ENCODE measurements at places on chromosomes 5 and 9.

DNA sequence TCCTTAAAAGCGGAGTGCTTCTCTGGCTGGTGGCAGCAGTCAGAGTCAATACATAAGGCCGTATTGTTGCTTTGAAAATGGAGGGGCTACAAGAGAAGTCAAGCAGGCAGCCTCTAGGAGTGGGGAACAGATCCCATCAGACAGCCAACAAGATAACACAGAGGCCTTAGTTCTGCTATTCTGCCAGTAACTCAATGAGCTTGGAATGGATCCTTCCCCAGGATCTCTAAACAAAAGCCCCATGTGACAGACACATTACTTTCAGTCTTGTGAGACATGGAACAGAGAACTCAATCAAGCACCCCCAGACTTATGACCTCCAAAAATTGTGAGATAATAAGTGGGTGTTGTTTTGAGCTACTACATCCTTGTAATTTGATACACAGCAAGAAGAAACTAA lies 158.6 kb downstream of the RFX3 start:
- DNase-seq, result no peak

DNA sequence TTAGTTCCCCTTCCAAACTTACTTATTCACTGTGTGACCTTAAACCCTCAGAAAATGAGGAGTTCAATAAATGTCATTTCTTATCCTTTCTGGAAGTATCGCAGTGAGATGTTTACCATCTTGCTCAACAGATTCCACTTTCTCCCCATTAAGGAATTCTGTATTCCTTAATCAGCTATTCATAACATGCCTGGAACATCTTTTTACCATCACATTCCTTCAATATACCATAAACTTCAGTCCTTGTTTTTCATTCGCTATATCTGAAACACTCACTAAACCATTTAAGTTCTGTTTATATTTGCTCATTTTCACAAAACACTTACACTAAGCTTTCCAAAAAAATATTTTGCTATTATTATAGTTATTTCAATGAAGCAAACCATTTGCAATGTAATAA lies 1158.6 kb downstream of the CDH12 start:
- no peak for DNase-seq

- no peak for DNase-seq
Measured at GRCh38 chr9:131676431-131676972, 63.4 kb downstream of the RAPGEF1 start.

DNA sequence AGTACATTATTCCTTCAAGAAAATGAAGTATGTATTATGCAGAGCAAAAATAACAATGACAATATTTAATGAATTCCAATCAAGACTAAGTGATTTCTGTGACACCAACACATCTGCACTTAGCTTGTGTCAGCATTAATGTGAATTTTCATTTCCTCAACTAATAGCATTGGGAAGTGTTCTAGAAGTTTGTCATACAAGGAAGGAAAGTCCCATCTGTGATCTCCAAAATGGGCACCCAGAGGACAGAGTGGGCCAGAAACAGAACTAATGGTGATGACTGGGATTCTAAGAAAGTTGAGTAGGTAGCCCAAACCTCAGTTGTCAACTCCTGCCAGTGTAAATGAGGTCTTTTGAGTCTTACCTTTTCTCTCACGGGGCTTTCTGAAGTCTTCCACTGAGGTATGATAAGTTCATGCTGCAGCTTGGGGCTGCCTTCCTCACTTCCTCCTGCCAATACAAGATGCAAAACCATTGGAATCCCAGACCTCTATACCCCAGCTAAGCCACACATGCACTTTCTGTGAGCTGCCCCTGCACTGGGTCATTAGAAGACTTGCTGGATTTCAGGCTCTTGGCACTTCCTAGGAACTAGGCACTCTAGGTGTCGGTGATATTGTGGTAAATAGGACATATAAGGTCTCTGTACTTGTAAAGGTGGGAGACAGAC lies 4.9 kb downstream of the ADAM19 start:
- DNase-seq, result no peak

- DNase-seq, result no peak
Measured at GRCh38 chr9:74663439-74663838, 166.3 kb downstream of the RORB start.

- DNase-seq, result peak; percentile 61
Measured at GRCh38 chr5:135881244-135881643, 14.4 kb downstream of the IL9 start.

- DNase-seq, result no peak
Measured at GRCh38 chr5:96433066-96433447, at the start of gene PCSK1. Gene PCSK1, minus strand, starts transcription at chr5:96433248. Its CDS starts 206 bp downstream, at chr5:96433042.

DNA sequence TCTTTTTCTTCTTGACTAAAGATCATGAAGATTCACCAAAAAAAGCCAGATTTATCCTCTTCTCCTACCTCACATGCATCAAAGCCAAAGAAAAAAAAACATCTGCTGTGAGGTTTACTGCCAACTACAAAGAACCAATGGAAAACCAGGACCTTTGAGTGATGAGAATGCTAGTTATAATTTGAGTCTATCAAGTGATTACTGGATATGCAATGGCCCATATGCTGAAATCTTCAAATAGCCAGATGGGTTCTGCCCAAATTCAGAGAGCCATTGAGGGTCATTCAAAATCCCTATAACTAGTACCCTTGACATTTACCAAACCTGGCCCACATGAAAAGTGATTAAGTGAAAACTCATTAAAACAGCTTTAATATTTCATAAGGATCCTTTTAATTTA lies 78.4 kb upstream of the ACO1 start:
- DNase-seq, result no peak

GRCh38 chr5:156912869-156913268 lies 50.2 kb downstream of the TIMD4 start:
- DNase-seq, result no peak

GRCh38 chr9:70439991-70440706 lies 25.7 kb upstream of the KLF9 start:
- no peak for DNase-seq

- no peak for DNase-seq
Measured at GRCh38 chr9:104941597-104941996, 13.6 kb upstream of the ABCA1 start.

- DNase-seq, result no peak
Measured at GRCh38 chr9:112002131-112002846, 105.7 kb downstream of the UGCG start.

DNA sequence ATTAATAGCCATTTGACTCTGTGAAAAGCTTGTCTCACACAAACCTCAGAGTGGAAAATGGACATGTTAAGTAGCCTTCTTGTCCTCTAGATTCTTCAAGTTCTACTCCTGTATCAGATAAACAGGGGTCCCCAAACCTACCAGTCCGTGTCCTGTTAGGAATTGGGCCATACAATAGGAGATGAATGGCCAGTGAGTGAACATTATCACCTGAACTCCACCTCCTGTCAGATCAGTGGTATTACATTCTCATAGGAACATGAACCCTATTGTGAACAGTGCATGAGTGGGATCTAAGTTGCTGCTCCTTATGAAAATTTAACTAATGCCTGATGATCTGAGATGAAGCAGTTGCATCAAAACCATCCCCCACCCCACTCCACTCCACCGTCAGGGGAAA lies 136.3 kb downstream of the TMEM232 start:
- no peak for DNase-seq

GRCh38 chr9:123281659-123282350 lies 13.4 kb upstream of the STRBP start:
- no peak for DNase-seq

- no peak for DNase-seq
Measured at GRCh38 chr9:88749420-88749819, 214.4 kb downstream of the NXNL2 start.

- DNase-seq, result no peak
Measured at GRCh38 chr5:151104795-151105194, 24.0 kb upstream of the TNIP1 start.

DNA sequence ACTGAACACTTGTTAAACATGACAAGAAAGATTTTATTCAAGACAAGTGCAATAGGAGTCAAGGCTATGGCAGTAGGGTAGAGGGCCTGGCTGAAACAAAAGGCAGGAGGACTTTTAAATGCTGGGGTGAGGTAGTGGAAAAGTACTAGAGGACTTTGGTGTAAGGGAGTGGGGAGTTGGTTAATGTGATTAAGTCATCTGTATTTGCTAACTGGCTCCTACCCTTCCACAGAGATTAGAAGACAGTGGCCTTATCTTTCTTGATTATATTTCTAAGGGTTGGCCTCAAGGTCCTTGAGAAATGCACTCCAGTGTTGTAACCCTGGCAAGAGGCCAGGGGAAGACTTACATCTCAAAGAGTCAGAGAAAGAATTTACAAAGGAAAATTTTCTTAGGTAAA lies 160.2 kb upstream of the FTMT start:
- no peak for DNase-seq

DNA sequence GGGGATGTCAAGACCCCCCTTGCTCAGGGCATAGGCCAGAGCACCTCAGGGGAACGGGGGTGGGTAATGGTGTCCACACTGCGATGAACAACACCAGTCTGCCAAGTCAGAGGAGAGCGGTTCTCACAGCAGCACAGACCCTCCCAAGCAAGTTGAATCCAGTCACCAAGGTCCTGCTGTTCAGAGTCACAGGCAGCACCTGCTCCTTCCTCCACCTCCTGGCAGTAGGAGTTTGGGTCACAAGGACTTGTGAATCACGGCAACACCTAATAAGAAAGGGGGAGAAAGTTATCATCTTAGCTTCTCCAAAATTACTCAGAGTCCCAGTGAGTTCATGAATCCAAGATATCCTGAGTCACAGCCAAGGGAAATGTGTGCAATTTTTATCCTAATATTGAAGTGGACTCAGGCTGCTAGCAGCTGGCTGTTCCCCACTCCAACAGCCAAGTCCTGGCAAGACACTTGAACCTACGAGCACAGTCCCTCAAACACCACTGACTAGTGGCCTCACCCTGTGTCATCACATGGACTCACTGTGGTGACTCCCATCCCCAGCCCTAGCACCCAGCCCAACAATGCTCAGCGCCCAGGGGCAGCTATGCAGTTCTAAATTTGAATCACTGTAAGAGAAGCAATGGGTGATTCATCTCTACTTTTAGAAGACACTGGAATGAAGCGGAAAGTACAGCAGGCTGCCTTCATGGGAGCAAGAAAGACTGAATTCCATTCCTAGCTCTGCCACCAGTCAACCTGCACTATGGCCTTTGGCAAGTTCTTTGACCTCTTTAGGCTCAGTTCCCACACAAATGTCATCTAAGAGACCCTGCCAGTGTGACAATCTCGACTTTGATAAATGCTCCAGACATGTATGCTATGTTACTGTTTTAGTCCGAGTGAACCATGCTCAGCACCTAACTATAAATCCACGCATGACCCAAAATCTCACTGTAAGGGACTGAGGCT lies 113.7 kb downstream of the KLHL3 start:
- no peak for DNase-seq

DNA sequence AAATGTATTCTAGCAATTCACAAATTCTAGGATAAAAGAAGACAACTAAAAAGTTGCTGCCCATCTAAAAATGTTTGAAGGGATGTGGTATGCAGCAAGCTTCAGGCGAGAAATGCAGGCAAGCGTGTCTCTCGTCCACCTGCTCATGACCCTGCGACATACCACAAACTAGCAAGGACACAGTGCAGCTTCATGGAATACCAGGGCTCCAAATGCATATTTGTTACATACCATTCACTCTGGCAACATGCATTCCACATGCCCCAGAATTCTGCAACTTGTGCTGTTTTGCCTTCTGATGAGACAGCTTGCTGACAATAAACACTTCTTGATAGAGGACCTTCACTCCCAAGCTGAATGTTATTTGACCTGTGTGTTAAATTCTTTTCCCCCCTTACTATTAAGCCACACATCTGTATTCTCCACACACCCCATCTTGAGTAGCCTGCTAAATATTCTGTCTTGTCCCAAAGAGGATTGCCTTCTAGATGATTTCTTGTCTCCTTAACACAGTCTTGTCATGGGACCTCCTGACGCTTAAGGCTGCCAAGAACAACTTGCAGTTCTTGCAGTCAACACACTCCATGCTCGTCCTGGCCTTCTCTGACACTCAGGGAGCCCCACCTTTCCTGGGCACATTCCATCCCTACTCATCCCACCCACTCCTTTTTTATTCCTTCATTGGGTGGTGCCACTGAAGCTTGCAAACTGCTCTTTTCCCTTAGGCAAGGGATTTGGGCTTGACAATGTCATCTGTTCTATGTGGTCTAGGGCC lies 340.5 kb downstream of the PIK3R1 start:
- no peak for DNase-seq

DNA sequence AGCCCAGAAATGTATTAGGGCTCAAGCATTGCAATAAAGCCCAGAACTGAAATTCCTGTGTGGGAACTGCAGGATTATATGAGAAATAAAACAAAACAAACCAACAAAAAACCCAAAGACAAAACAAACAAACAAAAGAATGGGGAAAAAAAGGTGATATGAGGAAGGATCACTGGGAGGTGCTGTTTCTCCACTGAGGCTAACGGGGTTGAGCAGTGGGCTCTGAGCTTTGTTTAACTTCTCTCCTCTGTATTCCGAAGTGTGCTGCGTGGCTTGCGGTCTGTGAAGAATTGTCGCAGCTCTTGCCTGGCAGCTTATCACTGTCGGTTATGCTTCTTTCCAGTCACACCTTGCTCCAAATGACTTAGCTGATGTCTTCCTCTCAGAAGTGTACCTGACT lies 106.3 kb downstream of the TENT4A start:
- no peak for DNase-seq

DNA sequence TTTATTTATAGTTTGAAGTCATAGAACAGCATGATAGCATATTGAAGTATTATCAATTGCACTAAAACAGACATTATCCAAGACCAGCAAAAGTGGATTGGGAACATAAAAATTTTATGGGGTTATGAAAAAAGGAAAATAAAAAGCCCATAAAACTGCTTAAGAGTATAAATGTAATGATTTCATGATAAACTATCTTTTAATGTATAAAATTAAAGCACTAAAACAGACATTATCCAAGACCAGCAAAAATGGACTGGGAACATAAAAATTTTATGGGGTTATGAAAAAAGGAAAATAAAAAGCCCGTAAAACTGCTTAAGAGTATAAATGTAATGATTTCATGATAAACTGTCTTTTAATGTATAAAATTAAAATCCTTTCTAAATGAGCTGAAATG lies 119.0 kb upstream of the DAPK1 start:
- no peak for DNase-seq
